ENCODE measurements at places on chromosomes 6 and 20.

DNA sequence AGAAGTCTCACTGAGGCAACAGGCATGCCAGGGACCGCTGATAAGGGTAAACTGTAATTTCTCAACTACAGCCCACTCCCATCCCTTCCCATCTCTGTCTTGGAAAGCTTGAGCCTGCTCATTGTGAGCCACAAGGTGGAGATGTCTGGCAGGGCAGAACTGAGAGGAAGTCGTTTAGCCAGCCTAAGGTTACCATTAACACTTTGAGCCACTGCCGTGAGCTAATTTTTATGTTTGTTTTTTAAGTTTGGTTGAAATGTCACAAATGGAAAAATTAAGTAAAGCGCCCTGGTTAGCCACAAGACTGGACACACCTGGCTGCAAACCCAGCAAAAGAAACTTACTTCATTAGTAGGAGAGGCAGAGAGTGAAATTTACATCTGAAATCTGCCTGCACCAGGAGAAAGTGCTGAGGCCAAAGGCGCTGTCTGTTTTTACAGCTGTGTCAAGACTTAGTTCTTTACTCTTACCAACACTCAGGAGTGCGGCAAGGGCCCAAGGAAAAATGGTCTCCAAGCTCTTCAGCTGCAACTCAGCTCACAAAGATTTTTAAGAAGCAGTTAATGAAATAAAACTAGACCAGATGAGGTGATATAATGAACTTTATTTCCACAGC is 50.0 kb upstream of the FAM83C start:
- no peak for DNase-seq

GRCh38 chr6:129235167-129236000 is 352.4 kb downstream of the LAMA2 start:
- no peak for DNase-seq

DNA sequence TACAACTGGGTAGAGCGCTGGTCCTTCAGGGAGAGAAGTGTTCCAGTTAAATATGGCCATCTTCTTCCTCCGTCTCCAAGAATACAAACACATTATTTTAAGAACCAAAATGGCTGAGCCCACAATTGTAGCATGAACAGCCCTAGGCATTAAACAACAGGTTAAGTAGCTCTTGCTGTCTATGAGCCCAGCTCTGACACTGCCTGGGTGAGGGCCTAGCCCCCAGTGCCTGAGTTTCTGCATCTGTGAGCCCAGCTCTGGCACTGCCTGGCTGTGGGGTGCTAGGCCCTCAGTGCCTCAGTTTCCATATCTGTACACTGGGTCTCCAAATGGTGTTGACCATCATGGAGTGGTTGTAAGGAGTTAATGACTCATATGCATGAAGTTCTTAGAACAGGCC is 24.8 kb upstream of the DACT2 start:
- no peak for DNase-seq

DNA sequence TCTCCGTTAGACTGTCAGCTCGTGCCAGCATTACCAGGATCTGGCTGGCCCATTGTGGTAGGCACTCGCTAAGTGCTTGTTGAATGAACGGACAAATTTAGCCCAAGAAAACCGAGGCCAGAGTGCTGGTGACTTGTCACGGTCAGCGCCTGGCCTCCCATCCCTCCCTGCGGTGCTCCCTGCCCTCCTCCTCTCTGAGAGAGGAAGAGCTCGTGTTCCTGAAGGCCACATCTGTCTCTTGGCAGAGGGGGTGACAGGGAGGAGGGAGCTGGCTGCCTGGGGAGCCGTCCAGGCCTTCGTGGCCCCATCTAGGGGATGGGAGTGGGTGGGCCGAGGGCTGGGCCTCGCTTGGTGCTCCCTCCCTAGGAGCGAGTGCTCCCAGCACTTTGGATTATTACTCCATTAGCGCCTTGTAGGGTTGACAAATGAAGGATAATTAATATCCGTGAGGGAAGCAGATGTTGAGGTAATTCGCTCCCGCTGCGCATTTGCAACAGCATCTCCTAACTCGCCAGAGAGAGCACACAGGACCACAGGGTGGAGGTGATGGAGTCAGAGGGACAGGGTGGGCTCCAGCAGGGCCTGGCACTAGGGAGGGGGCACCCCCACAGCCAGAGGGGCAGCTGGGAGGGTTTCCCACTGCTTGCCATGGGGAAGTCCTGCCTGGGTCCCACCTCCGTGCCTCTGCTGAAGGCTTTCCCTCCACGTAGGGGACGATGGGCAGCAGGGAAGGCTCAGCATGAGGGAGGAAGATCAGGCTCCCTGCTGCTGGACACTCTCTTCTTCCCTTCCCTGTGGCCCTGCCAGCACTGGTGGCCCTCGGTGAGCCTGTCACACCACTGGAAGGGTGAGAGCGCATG is 37.0 kb downstream of the VSTM2L start:
- no peak for DNase-seq

DNA sequence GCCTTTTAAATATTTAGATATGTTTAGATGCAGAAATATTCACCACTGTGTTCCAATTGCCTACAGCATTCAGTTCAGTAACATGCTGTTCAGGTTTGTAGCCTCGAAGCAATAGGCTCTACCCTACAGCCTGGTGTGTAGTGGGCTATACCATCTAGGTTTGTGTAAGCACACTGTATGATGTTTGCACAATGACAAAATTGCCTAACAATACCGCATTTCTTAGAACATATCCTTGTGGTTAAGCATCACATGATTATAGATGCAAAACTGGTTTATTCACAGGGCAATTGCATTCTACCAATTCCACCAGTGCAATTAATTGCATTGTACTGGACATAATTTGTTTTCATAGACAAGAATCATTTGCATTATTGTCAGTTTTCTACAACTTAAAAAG is 7.9 kb upstream of the SLC22A16 start:
- no peak for DNase-seq

GRCh38 chr6:38215651-38216311 is 396.3 kb downstream of the ZFAND3 start:
- DNase-seq, result no peak

GRCh38 chr6:38493931-38494547 is 145.7 kb downstream of the BTBD9 start:
- peak; percentile 87 for DNase-seq

- no peak for DNase-seq
These were observed 3.6 kb upstream of the EDN1 start for GRCh38 chr6:12286373-12287110.

GRCh38 chr6:1103021-1103420 is 208.9 kb upstream of the FOXQ1 start:
- no peak for DNase-seq

GRCh38 chr6:41687501-41688175 is 47.8 kb downstream of the TFEB start:
- DNase-seq, result no peak

- no peak for DNase-seq
These were observed 5.4 kb upstream of the FOXF2 start for GRCh38 chr6:1383729-1384548.

- DNase-seq, result no peak
These were observed 3.1 kb downstream of the BPIFB4 start for GRCh38 chr20:33082546-33082945.

DNA sequence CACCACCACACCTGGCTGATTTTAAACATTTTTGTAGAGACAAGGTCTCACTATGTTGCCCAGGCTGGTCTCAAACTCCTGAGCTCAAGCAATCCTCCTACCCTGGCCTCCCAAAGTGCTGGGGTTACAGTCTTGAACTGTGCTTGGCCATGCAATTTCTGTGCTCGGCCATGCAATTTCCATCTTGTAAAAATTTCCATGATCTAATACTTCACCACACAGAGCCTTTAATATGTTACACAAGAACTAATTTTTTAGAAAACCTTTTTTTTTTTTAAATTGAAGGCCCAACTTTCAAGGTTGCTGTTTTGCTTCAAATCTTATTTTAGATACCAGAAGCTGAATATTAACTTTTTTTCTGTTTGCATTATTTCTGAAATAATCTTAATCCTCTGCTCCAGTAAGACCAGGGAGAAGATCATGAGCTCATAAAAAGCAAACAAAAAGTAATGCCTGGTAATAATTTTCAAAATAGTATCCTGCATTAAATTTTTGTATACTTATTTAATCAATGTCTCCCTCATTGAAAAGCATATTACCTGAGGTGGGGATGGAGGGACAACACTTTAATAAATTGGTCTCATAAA is 38.1 kb upstream of the ARMC2 start:
- no peak for DNase-seq

DNA sequence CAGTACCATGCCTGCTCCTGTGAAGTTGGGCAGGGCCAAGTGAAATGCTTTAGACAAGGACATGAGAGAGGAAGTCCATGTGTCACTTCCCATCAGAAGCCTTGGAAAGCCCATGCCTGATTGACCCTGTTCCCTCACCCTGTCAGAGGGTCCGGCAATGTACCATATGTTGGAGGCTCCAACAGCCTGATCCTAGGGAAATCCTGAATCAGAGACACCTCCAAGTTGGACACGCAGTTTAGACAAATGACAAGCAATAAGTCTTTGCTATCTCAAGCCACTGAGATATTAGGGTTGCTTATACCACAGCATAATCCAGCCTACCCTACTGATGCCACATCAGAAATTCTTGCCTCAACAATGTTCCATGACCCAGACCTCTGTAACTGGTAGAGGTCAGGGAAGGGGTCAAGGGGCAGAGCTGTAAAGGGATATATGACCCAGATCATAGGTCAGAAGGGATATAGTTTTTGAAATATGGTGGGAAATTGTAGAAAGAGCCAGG is 174.8 kb downstream of the HACE1 start:
- no peak for DNase-seq

- DNase-seq, result peak; percentile 87
These were observed at the start of gene TPD52L1 for GRCh38 chr6:125153391-125154117. Gene TPD52L1 (plus strand): TSS chr6:125153773. CDS start chr6:125153952, 179 bp downstream.

DNA sequence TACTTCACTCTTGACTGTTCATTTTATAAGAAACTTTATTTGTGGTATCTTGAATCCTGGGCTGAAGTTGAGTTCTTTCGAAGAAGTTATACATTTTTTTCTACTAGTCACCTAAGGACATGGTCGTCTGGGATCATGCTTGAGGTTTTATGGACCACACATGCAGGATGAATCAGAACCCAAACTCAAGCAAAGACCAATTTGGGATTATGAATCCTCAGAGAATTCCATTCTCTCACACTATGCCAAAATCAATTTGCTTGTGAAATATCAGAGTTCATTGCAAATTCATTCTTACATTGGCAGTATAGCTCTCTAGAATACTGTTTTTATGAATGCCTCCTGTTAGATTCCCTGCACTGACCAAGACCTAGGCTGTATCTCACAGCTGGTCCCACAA is 114.3 kb upstream of the HDAC2 start:
- DNase-seq, result no peak

DNA sequence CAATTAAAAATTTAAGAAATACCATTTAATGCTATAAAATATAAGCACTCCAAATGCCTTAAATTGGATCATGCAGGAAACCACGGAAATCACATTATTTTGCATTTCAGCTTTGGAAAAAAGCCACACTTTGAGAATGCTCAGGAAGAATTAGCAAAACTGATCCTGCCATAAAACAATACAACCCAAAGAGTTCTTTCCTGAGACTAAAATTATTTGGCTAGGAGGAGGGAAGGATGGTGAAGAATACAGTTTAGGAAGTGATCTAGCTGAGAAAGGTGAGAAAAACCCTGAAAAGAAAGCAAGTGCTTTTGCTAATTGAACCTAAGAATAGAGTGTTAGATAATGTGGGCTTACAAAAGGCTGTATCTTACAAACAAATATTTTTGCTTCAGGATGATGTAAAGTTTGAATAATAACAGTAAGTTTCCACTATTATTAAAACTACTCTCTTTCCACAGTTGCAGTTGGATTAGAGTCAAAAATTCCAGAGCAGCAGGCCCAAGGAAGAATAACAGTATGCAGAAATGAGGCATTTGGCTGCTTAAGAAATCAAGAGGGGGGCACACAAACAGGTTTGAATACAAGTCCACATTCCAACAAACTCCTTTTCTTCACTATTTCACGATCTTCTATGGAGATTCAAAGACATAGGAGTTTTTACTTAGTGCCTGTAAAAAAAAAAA is 565.4 kb downstream of the RFPL4B start:
- DNase-seq, result no peak

GRCh38 chr6:3755637-3756545 is 4.4 kb upstream of the PXDC1 start:
- DNase-seq, result no peak

DNA sequence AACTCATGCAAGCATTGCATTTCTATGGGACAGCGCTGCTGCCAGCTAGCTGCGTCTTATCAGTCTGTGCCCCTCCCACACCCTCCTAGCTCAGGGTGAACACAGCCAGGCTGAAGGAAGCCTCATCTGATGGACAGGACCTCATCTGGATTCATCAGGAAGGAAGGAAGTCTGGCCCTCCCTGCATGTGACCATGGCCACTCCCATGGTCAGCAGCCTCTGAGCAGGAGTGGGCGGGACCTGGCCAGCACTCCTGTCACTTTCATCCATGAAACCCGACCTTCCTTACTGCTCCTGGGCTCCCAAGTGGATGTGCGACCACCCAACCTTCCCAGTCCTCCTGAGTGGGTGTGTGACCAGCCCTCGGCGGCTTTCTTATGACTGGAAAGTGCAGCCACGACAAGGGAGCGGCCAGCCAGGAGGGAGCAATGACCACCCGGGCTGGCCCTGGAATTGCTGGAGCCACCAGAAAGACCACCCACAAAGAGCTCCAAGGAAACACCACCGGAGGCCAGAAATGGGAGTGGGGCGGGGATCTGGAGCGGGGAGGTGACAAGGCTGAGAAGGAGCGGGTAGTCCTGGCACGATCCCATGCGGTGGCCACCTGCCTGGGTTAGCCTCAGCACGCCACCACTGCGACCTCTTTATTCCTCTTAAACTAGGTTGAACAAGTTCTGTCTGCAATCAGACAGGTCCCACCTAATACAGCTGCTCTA is 241.2 kb downstream of the TTLL2 start:
- DNase-seq, result peak; percentile 64

- no peak for DNase-seq
These were observed 93.1 kb upstream of the HEY2 start for GRCh38 chr6:125656287-125656870.

GRCh38 chr20:48319943-48320584 is 507.7 kb downstream of the PREX1 start:
- DNase-seq, result no peak

GRCh38 chr6:121858986-121859385 is 423.5 kb downstream of the GJA1 start:
- no peak for DNase-seq

DNA sequence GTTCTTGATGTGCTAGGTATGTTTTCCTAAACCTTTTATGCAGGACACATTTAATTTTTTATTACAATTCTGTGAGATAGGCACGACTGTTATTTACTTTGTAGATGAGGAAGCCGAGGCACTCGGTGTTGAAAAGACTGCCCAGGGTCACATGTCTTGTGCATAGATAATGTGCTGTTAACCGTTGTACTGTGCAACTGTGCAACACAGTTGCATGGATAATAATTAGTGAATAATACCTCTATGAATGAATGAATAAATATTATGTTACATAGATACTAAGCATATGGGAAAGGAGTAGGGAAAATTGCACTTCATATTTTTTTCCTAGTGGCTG is 60.3 kb upstream of the DEK start:
- DNase-seq, result no peak

GRCh38 chr6:38166411-38167240 is 347.1 kb downstream of the ZFAND3 start:
- peak; percentile 46 for DNase-seq

- no peak for DNase-seq
These were observed 26.9 kb downstream of the VTA1 start for GRCh38 chr6:142173980-142174379.

All from sigmoid colon (tissue), 7 donors.